ENCODE measurements at places on chromosomes 4 and X.

- DNase-seq, result no peak
These were observed 17.7 kb upstream of the XKRX start for GRCh38 chrX:100946299-100946927.

DNA sequence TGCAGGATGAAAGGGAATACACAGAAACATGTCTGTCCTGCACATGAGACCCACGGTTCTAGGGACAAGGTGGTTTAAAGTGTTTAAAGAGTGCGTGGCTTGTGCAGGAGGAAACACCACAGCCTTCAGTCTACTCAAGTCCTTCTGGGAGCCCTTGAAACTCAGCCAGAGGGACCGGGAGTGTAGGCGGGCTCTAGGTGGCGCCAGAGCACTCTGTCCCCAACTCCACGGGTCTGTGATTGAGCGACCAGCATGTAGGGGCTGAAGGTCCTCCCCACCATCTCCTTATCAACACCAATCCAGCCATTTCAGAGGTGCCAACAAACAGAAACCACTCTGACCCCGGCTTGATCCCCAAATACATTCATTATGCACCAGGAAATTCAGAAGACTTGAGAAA lies 82.0 kb upstream of the CLDN34 start:
- DNase-seq, result peak; percentile 19

- DNase-seq, result no peak
These were observed 211.4 kb downstream of the ENOX2 start for GRCh38 chrX:130691576-130691975.

DNA sequence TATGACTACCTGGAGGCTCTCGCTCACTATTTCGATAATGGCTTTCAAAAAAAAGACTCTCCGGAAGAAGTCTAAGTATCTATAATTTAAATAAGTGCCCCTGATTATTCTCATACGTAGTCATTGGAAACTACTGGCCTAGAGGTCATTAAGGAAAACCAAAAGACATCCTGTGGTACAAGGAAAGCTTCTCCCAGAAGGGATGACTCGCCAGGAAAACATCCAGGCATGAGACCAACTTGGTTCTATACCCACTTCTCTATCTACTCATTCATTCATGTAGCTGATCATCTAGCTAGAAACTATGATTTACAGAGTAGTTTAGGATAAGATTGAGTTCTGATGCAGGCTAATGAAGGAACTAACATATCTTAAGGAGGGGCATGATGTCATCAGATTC lies 37.7 kb downstream of the SOX3 start:
- DNase-seq, result no peak

DNA sequence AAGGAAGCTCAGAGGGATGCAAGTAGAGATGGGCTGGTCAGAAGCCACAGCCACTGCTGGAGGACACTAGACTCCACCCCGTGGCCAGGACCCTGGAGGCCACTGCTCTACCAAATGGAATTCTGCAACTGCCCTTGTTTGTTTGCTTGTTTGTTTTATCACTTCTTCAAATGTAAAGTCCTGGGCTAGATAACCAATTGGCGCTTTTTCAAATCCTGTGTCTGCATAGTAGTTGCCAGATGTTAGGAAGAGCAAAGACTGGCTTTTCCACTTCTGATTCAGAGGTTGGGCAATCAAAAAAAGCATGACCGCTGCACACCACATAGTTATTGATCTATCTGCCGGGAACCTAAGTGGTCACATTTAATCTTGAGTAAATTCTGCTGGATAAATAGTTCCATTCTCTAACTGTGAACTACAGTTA lies 255.2 kb upstream of the SFRP2 start:
- no peak for DNase-seq

GRCh38 chr4:182826391-182826790 lies 90.8 kb downstream of the DCTD start:
- DNase-seq, result no peak

GRCh38 chr4:73883306-73883705 lies 14.1 kb downstream of the CXCL1 start:
- no peak for DNase-seq
